ENCODE measurements at places on chromosomes 2 and 18. TPM values are rescaled to one million over a fixed set of nuclear protein-coding genes. Genes with fewer than 3 reads are reported as not detected.

NYAP2 gene
- polyA plus RNA-seq: 0.21 TPM

WNT10A gene
- 0.38 TPM for polyA plus RNA-seq

DYNAP gene
- polyA plus RNA-seq: 0.09 TPM

RETSAT gene
- polyA plus RNA-seq: 24.5 TPM

BABAM2 gene
- 28.8 TPM for polyA plus RNA-seq

DNA sequence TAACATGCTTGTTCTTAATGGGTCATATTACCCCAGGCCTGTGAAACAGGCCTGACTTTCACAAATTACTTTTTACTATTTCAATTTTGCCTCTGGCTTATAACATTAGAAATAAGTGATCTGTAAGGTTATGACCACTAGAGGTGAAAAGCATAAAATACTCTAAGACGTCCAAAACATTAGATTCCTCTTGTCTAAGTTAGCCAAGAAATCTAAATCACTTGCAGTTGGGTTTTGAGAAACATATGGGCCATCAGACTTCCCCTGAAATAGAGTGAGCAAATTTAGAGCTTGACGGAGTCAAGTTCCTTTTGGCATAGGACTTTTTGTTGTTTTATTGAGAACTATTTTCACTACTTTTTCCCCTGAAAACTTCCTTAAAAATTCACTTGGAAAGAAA lies 32.7 kb upstream of the RIT2 start:
- DNase-seq: no peak
